ENCODE measurements at places on chromosomes 6 and 20.

DNA sequence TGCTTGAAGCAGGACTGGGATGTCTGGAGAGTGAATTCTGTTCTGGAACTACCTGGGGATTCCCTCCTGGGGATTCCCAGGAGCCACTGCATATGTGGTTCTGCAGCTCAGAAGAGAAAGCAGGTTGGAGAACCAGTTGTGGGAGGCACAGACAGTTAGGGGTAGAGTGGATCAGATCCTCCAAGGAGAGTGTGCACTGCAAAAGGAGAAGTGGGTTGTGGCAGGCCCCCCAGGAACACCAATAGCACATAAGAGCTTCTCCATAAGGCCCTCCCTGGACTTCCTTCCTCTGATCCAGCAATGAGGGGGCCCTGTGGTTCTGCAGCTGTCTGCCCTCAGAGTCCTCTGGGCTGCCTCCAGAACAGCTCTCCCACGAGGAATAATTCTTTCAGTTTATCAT is 369.2 kb upstream of the CNR1 start:
- DNase-seq, result no peak

DNA sequence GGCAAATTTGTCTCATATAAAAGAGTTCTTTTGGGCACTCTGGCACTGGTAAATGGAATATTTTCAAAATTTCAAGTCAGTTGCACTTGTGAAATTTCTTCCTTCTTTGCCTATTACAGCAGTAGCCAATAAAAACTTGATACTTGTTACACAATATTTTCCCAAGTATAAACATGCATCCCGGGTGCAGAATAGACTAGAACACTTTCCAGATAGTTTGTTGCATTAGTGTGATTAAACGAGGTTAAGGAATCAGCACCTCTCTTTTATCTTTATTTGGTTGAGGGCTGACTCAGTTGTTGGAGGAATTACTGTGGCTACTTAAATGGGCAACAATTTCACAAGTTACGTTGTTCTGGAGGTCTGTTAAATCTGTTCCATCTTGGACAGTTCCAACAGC is 467.5 kb downstream of the CDKAL1 start:
- DNase-seq, result no peak

GRCh38 chr6:27889275-27889627 is 22.9 kb downstream of the OR2B2 start:
- no peak for DNase-seq

DNA sequence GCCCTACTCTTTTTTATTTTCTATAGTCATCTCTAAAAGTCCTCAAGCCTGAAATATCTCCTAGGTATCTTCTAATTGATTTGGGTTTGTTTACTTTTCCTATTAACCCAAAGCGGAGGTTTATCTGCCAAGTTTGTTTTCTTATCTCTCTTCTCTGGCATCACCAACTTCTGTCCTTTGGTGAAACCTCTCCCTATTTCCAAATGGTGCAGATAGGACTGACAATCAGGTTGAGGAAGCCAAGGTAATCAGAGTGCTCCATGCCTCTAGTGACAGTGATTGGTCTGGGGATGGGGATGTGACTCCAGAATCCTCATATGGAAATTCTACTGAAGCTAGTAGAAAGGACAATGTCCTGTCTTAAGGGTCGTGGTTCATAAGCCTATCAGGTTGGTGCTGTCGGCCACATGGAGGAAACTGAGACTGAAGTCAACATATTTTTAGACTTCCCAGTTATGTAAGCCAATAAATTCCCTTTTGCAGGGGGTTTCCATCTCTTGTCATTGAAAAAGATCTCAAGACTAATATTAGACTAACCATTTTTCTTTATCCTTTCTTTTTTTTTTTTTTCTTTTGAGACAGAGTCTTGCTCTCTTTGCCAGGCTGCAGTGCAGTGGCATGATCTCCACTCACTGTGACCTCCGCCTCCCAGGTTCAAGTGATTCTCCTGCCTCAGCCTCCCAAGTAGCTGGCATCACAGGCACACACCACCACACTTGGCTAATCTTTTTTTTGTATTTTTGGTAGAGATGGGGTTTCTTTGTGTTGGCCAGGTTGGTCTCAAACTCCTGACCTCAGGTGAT is 28.0 kb downstream of the KIF6 start:
- DNase-seq, result no peak

DNA sequence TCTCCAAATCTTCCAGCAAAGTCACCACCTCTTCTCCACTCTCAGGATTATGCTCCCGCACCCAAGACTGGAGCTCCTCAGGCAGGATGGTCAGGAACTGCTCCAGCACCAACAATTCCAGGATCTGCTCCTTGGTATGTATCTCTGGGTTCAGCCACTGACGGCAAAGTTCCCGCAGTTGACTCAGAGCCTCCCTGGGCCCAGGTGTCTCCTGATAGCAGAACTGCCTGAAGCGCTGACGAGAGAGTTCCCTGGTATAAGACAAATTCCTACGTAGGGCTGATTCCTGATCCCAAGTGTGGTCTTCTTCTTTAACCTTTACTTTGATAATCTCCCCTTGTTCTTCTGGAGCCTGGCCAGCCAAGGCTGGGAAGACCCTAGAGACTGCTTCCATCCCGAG is 60.6 kb downstream of the GPX5 start:
- no peak for DNase-seq

DNA sequence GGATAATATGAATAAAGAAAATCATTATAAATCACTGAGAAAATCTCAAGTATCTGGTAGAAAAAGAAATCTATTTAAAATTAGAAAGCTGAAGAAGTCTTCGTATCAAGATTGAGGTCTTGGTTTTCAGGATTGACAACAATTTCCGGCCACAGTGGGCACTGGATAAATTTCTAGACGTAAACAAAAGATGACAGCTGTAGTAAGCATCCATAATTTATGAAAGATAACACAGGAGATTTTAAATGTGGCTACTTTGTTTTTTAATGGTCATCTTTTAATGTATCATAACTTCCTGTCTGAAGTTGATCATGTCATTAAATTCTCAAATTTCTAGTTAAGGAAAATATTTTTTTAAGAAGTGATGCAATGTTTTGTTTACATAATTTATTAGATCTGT is 444.2 kb downstream of the HTR1B start:
- no peak for DNase-seq

DNA sequence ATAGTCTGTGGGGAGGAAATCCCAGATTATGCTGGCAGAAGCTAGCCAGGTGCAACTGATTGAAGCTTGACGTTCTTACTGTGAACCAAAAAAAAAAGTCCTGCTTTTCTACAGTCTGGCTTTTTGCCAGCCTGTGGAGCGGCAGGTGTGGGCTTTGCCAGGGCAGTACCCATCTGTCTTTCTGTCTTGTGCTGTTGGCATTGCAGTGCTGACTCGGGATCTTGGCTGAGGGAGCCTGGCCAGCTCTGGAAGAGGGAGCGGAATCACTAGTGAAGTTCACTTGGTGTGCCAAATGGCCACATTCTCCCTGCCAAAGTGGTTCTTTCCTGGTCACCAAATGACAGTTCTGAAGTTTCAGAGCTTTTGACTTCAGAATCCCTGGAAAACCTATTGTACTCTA is 5.0 kb downstream of the KIF3B start:
- no peak for DNase-seq

DNA sequence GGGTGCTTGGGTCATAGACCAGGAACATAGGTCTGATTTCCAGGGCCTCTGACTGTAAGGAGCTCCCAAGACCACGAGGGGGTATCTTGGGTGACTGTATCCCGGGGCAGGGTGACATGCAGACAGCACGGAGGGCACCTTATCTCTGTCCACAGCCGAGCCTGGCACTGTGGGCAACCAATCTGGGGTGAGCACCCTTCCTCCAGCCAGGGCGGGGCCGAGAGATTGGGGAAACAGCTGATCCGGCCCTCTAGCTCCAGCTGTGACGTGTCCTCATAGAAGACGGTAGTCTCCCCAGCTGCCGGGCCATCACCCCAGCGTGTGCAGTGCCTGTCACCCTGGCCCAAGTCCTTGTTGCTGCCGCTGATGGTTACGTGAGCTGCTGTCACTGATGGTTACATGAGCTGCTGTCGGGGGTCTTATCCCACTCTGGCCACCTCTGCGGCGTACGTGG is 139.6 kb upstream of the RNF24 start:
- DNase-seq, result no peak

DNA sequence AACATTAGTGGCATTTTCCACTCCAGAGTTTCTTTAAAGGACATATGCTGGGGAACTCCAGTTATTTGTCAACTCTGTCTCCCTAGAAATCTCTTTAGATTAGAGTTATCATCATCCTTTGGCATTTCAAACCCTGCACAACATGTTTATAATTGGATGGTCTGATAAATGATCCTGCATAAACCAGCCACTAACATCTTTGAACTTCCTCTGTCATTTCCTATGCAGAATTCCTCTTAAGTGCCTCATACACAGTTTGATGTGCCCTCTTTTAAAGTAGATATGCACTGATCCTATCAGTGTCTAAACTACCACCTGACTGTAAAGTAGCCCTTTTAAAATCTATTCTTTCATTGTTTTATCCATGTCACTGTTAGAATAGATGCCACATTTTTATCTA is 306.3 kb upstream of the IRAK1BP1 start:
- no peak for DNase-seq

DNA sequence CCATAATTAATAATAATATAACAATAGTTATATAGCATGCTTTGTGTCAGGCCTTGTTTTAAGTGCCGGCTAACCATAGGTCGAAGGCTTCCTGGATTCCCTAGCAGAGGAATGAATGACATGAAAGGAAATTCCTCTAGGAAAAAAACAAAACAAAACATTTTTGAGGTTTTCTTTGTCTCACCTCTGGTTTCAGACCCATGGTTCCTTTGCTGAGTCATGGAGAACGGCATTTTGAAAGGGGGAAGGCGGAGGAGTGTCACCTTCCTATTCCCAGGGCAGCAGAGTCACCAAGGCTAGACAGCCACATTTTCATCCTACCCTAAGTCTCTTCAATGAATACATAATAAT is 25.3 kb upstream of the CCND3 start:
- no peak for DNase-seq

GRCh38 chr20:15836634-15837033 is 736.6 kb downstream of the KIF16B start:
- no peak for DNase-seq

DNA sequence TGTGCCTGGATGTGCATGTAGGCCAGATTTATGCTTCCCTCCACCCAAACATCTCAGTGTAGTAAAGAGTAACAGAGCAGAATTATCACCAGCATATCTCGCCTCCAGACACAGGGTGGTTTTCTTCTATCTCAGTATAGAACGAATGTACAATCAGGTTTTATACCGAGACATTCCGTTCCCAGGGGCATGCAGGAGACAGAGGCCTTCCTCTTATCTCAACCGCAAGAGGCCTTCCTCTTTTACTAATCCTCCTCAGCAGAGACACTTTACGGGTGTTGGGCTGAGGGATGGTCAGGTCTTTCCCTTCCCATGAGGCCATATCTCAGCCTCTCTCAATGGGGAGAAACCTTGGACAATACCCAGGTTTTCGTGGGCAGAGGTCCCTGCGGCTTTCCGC is 36.4 kb upstream of the MC3R start:
- no peak for DNase-seq

- DNase-seq, result no peak
Measured at GRCh38 chr6:167848783-167849182, 22.1 kb downstream of the AFDN start.

DNA sequence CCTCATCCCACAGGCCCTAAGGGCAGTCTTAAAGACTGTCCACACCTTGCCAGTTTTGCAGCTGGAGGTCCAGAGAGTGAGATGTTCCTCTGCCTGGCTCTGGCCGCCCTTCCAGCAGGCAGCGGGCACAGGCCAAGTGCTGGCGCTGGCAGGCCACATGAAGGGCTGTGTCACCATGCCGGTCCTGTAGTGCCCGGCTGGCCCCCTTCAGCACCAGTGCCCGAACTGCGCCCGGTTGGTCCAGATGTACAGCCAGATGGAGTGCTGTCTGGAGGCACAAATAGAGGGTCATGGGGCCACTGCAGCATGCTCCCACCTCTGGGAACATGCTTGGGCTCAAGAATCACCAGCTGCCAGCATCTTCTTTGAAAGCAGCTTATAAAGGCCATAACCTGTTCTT is 3.8 kb downstream of the NFKBIE start:
- no peak for DNase-seq

- DNase-seq, result no peak
Measured at GRCh38 chr20:14582855-14583254, 245.4 kb upstream of the FLRT3 start.

DNA sequence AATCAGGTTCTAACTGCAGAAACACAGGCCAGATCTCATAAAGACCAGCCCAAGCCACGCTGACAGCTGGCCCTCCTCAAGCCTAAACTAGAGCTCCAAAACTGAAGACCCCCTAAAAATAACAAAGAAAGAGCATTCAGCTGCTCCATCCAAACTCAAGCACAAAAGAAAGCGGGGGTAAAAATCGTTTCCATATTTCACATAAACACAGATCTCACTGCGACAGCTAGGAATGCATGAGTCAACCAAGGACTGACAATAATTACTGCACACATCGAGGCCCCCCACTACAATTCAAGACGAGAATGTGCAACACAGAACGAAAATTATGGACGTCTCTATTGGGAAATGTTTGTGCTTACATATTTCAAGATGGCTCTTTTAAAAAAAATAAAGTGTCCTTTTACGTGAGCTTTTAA is 31.1 kb downstream of the CNKSR3 start:
- no peak for DNase-seq

GRCh38 chr20:33840160-33840559 is 29.0 kb downstream of the CHMP4B start:
- no peak for DNase-seq

GRCh38 chr6:161660666-161661571 is 387.1 kb upstream of the AGPAT4 start:
- DNase-seq, result no peak

DNA sequence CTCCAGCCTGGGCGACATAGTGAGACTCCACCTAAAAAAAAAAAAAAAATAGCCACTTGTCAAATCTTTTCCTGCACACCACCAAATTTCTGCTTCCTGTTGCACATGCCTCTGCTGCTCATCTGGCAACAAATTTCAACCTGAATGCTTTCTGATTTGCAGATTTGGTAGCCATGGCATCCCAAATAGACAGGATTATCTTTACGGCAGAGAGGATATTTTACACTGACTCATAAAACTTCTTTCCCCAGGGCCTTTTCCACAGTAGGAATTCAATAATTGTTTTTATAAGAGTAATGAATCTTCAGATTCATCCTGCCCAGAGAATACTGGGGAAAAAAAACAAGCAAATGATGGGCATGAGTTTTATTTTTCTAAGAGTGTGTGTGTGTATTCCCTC is 264.6 kb downstream of the FRK start:
- no peak for DNase-seq

DNA sequence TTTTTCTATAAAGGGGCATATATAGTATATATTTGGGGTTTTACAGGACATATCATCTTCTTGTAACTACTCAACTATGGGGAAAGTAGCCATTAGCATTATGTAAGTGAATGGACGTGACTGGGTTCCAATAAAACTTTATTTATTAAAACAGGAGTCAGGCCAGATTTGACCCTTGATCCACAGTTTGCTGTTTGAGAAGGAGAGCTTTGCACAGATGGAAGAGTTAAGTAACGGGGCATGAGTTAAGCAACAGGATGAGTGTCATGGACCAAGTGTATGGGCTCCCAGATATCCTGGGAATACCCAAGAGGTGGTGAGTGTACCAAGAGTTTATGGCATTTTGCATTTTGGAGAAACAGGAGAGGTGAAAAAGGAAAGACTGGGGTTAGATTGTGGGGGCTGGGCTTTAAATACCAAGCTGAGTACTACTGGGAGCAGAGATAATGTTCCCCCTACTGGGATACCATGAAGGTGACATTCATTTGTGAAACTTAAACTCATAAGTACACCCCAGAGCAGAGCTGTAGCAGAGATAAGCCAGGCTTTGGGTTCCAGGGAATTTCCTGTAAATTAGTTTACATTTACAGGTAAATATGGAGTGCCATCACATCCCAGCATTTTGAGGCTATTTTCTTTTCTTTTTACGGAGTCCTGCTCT is 18.5 kb upstream of the SCUBE3 start:
- DNase-seq, result no peak
